Left forelimb (tissue), 1 donor: ENCODE measurements at places on chromosomes 11 and 22.

DNA sequence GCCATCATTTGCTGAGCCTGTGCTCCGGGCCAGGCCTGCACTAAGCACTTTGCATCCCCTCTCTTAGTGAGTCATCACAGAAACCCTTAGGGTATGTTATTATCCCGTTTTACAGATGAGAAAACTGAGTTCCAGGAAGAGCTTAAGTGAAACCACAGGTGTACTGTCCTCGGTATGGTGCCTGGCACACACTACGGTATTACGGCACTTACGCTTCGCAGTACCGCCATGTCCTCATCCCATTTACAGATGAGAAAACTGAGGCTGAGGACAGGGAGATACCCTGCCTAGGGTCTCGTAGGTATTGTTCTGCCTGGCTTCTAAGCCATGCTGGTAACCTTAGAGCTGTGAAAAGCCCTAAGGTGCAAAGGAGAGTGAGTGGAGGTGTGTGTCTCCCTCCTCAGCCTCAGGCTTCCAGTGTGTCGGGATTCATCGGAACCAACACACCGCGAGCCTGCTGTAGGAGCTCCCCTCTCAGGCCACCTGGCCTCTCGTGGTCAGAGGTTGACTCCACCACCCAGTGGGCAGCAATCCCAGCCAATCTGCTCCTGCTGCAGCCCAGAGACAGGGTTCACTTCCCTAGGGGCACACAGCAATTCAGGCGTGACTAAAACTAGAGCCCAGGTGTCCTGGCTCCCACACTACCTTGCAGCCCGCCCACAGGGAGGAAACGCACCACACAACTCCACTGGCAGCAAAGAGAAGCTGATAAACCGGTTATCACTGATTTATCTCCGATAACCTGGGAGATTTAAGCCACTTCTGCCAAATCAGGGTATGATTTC lies 39.6 kb upstream of the HMOX1 start:
- no peak for DNase-seq

- no peak for DNase-seq
Observed at GRCh38 chr11:40118780-40119179, 1340.7 kb downstream of the LRRC4C start.

DNA sequence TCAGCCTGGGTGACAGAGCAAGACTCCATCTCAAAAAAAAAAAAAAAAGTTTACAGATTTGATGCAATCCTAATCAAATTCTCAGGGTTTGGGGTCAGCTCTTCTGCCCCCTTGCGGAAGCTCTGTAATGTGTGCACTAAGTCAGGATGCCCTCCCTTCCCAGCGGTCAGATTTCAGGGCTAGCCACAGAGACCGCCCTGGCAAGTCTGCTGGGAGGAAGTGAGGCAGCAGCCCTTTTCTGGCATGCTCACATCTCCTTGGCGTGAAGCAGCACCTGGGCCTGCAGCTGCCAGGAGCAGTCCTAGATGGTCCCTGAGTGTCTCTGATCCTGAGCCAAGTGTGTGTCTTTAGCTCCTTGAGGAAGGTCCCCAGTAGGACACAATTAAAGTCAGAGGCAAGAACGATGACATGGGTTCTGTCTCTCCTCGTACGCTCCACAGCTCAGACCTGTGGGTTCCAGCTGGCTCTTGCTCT lies 10.9 kb upstream of the APOBEC3C start:
- DNase-seq: no peak

GRCh38 chr22:34917239-34917638 lies 148.7 kb upstream of the ISX start:
- no peak for DNase-seq

DNA sequence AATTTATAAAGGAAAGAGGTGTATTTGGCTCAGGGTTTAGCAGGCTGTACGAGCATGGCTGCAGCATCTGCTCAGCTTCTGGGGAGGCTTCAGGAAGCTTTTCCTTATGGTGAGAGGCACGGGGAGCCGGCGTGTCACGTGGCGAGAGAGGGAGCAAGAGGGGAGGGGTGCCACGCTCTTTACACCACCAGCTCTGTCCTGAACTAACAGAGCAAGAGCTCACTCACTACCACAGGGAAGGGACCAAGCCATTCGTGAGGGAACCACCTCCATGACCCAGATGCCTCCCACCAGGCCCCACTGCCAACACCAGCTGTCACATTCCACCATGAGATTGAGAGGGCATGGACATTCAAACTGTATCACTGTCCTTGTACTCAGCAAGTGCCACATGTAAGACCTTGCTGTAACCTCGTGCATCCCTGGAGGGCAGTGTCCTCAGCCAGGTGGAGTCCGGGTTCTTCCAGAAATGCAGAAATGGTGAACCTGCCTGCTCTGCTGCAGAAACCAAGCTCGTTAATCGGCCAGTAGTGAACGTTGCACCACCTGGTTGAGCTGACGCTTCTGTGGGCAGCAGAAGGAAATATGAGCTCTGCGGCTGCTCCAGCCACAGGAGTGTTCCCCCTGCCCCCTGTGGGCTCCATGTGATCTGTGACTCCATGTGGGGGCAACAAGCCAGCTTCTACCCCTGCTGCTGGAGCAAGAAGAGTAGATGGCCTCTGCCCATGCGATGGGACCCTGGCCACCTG lies 368.6 kb downstream of the TBC1D22A start:
- DNase-seq: no peak

- DNase-seq: no peak
Observed at GRCh38 chr11:83726316-83726715, 440.1 kb upstream of the CCDC90B start.

GRCh38 chr11:34866375-34866774 lies 49.8 kb downstream of the APIP start:
- no peak for DNase-seq

GRCh38 chr22:44088976-44089570 lies 65.0 kb downstream of the PARVB start:
- DNase-seq: no peak

DNA sequence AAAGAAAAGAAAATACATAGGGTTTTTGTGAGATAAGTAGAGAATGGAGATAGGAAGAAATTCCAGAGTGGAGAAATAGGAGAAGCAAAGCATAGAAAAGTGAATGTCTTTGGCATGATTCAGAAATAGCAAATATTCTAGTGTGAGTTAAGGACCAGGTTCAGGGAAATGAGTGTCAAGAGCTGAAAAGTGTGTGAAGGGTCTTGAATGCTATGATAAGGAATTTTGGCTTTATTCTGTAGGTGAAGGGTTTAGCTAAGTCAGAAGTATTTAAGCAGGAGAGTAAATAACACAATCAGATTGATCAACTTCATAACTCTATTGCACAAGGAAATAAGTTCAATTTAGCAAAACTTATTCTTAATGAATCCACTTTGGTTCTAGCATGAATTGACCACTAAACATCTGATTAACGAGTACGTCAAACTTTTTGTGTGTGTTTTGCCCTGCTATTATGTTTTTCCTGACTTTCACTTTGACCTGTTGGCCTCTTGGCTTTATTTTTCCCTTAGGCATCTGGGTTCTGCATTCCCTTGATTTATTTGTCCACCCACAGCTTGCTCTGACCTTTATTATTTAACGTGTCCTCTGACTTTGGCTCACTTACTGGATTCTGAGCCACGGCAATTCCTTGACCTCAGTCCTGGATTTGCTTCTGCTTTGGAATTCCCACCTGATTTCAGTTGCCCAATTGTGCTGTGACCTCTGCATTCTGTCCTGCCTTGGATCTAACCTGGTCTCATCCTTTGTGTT lies 11.9 kb upstream of the TMEM218 start:
- DNase-seq: no peak

GRCh38 chr11:33207408-33207985 lies 46.2 kb upstream of the CSTF3 start:
- no peak for DNase-seq

- no peak for DNase-seq
Observed at GRCh38 chr22:49838771-49839717, 11.4 kb upstream of the BRD1 start.

- DNase-seq: no peak
Observed at GRCh38 chr11:92449222-92449621, 224.6 kb downstream of the FAT3 start.

DNA sequence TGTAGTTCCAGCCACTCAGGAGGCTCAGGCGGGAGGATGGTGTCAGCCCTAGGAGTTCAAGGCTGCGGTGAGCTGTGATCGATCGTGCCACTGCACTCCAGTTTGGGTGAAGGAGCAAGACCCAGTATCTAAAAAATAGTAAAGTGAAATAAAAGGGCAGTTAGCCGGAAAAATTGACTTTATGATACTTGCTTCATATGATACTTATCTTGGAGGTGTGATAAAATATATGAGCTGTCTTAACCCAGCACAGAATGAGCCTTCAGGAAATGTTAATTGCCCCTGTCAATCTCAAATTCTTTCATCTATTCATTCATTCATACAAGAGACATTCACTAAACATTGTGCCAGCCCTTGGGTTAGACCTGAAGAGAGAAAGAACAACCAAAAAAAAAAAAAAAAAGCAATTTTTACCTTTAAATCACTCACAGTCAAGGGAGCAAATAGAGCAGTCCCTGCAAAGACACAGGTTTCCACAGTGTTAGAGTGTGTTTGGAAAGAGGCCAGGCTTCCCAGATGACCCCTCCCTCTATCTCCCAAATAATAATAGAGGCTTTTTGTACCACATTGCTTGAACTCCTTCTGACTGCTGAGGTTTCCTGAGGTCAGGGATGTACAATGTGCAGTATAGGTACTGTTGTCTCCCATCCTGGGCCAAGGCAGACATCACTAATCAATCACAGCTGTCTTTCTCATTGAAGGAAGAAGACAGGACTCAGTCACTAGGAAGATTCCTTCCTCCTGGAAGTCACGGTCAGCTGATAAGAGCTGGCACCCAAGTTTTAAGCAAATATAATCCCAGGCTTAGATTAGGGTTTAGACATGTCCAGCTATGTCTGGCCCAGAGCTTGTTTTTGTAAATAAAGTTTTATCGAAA lies 454.6 kb downstream of the MIAT start:
- DNase-seq: no peak

GRCh38 chr11:118084247-118084646 lies 2.5 kb downstream of the SMIM35 start:
- DNase-seq: no peak

DNA sequence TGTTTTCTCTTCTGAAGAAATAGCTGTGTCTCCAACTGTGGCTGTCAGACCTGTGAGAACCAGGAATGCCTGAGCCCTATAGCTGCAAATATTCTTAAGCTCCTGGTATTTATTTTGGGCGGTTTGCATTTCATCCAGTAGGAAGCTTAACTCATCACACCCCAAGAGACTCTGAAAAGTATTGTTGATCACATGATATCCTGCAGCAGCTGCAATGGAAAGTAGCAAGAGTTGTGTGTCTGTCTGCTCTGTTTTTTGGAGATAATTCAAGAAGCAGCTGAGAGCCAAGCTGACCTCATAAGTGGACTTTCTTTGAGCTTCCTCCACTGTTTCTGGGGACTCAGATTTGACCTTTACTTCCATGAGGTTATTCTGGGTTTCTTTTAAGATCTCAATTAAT lies 36.4 kb upstream of the MRPL17 start:
- DNase-seq: no peak

DNA sequence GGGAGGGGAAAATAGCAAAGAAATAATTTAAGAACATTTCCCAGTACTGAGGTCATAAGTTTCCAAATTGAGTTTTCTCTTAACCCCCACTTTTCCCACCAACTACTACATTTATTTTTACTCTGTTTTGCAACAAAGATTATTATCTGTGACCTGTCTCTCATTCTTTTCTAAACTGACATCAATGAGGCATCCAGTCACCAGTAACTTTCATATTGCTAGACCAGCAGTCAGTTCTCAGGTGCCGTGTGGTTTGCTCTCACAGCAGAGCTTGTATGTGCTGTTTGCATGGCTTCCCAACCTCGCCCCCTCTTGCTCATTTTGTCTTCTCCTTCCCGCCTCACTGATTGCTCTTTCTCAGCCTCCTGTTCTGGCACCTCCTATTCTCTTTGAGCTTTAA lies 1091.3 kb downstream of the TBC1D22A start:
- DNase-seq: no peak

- no peak for DNase-seq
Observed at GRCh38 chr11:76678321-76678720, 7.8 kb upstream of the LRRC32 start.

DNA sequence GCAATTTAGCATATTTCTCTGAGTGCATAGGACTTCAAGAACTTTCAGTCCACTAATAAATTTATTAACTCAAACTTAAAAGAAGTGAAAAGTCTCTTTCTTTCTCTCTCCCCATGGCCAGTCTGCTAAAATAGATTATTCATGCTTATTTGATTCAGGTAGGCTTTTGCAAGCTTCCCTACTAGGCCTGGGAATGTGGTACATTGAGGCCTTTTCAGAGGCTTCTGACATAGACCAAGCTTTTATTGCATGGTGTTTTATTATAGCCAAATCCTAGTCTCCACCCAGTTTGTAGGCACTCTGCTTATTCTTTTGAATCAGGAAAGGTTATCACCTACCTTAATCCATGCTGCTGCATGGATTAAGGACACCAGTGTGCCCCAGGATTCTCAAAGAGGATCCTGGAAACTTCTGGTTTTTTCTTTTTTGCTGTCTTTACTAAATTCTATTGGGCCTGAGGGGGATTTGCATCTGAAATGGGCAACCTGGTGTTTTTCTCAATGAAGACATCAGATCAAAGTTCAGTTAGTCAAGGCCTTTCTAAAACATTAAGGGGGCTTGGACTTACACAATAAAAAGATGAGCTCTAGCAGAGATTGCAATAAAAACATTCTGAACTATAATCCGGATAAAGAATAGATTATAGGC lies 92.2 kb downstream of the ELP4 start:
- no peak for DNase-seq

DNA sequence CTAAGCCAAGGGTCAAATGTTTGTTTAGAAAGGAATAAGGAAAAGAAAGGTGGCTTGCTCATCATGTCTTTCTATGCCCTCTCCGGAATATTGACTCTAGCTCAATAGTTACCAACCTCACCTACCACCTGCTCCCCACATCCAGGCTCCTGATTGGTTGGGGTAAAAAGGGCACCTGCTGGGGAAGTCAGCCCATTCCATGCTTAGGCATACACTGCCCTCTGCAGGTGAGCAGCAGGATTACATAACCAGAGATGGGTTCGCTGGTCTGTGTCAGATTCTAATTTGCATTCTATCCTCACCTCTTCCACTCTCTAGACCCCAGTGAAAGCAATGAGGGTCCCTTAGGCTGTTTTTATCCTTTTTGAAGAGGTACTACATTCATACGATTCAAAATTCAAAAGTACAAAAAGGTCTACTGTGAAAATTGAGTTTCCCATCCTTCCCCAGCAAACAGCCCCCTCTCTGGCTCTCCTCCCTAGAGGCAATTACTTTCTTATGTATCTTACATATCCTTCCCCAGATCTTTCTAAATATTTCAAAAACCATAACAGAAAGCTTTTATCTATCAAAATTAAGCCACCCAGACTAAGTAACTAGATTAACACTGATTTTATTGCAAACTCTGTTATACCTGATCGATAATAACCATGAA lies 98.0 kb upstream of the ASPHD2 start:
- DNase-seq: no peak

DNA sequence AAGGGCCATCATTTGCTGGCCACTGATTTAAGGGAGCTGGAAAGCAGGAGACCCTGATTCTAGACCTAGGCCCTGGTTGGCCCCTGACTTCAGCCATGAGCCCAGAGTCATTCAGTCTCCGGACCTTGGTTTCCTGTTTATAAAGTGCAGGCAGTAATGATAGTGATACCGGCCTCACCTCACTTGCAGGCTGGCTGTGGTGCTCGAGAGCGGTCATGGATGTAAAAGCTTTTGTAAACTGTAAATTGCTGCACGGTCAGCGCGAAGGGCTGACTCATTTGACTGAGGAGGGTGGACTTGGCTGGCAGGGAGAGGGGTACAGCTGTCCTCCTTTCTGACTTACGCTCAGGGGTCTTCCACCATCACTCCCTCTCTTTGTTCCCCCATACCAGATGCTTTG lies 37.4 kb downstream of the FBLN1 start:
- DNase-seq: no peak

GRCh38 chr11:75184757-75185425 lies 34.0 kb downstream of the SLCO2B1 start:
- no peak for DNase-seq
